ENCODE measurements at places on chromosomes 6 and 20.
A peak's percentile ranks its signal among the peaks of the same experiment; 100 is the strongest.

DNA sequence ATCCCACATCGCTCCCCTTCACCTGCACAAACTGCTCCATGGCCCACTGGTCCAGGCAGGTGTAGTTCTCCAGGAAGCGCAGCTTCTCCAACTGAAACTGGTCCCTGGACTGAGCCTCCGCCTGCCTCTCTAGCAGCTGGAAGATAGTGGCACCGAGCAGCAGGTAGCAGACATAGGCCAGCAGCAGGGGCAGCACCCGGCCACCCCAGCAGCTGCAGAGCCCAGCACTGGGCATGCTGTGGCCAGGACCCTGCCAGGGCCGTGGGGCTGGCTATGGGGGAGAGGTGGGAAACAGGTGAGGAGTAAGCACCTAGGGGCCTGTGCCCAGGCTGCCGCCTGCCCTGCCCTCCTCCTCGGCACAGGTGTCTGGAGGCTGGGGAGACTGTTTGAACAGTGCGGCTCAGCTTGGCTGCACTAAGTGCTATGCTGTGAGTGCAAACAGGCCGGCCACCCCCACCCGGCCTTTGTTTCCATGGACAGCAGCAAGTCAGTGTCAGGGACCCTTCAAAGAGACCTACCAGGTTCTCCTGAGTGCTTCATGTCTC, at the start of gene KCNK16:
Gene KCNK16, minus strand, starts transcription at position 397 of the 545 bp plus-strand sequence. Its CDS starts 162 bp downstream, at position 235.
- no peak for DNase-seq

DNA sequence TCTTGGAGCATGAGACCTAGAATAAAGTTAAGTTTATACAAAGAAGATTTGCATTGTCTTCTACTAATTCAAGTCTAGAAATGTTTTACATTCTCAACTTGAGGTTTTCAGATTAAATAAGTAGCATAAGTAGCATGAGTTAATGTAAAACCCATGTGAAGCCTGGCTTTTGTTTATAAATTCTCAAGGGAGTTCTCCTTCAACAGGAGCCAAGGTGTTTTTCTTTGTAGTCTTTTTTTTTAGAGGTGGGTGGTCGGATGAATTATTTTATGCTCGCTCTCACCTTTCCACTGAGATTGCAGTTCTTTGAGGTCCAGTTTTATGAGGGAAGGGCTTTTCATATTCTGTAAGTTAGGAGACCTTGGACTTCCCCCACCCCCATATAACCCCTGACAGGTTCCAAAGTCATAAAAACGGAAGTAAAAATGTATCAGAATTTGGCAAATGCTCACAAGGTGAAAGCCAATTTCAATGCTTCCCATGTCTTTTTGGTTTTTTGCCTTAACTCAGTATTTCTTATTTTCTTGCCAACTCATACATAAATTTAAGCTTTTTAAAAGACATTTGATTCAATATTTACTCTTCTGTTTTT, 244.3 kb upstream of the ASCC3 start:
- no peak for DNase-seq

DNA sequence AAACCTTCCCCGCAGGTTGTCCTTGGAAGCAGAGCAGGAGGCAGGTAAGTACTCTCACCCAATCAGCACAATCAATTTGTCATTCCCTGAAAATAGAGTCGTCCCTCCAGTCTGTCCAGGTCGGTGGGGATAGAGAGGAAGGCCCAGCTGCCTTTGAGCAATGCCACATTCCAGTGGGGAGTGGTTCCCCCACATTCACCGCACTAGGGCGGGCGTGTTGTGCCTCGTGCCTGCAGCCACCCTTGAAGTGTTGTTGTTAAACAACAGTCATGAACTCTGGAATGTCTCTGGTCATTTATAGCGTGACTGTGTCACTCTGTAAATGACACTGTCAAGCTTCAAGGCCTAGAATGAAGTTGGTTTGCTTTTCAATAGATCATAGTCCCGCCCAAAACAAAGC, 33.4 kb downstream of the PRDM1 start:
- no peak for DNase-seq

GRCh38 chr6:5712349-5713215, 294.1 kb downstream of the NRN1 start:
- DNase-seq = no peak

DNA sequence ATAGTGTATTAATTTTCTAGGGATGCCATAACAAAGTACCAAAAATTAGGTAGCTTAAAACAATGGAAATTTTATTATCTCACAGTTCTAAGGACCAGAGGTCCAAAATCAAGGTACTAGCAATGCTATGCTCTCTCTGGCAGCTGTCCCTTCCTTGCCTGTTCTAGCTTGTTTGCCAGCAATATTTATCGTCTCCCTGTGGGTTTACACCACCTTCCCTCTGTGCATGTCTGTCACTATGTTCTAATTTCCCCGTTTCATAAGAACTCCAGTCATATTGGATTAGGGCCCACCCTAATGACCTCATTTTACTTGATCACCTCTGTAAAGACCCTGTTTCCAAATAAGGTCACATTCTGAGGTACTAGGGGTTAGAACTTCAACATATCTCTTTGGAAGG, 217.2 kb downstream of the IBTK start:
- no peak for DNase-seq

GRCh38 chr6:36113049-36113448, 17.3 kb upstream of the MAPK13 start:
- no peak for DNase-seq

DNA sequence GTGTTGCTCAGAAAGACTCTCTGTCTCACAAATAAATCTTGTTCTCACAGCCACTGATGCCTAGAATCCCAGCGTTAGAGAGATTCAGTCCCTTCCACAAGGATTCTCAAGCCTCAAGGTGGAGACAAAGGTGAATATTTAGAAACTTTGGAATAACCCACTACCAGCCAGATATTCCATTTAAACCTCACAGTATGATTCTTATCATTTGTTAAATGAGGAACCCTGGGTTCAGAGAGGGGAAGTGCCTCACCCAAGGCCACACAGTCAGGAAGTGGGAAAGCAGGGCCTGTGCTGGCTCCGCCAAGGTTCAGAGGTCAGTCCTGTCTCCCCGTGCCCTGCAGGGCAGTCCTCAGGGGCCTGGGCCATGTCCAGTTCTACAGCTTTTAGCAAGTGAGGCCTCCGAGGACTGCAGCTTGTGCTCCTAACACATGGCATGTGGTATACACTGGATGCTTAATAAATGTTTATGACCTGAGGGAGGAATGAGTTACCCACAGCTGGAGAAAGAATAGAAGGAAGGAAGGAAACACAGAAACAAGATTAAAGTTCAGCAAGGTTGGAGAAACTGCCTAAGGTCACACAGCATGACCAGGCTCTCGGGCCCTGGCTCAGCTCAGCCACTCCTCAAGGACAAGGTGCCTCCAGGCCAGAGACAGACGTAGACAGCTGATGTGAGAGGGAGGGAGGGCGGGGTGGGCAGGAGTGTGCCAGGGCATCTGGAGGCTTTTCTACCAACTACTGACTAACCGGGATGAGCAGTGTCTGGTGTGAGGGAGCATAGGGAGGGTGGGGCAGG, 3.9 kb upstream of the TGM2 start:
- no peak for DNase-seq

GRCh38 chr6:146595972-146596731, 2.6 kb upstream of the ADGB start:
- no peak for DNase-seq

- no peak for DNase-seq
Observed at GRCh38 chr6:125791820-125792165, 1.0 kb downstream of the NCOA7 start.

- no peak for DNase-seq
Observed at GRCh38 chr6:18042536-18043145, 55.2 kb upstream of the KIF13A start.

DNA sequence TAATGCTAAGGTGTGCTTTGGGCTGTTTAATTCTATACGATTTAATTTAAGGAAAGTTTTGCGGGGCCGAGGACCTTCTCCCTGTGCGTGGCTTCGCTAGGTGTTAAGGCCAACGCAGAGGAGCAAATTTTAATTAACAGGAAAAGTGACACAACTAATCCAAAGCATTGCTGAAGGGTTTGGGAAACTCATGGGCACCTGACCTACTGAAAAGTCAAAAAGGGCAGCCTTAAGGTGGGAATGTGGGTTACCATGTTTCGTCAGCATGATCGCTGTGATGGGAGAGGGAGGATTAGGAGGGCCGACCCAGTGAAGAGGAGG, 415 bp upstream of the CUL9 start:
- no peak for DNase-seq

- no peak for DNase-seq
Observed at GRCh38 chr6:74671558-74672025, 534.3 kb downstream of the COL12A1 start.

- no peak for DNase-seq
Observed at GRCh38 chr6:92289831-92290230, 1129.5 kb downstream of the EPHA7 start.

- no peak for DNase-seq
Observed at GRCh38 chr6:49552596-49552995, 2.1 kb downstream of the C6orf141 start.

GRCh38 chr20:58721951-58722778, 29.6 kb downstream of the NPEPL1 start:
- no peak for DNase-seq

DNA sequence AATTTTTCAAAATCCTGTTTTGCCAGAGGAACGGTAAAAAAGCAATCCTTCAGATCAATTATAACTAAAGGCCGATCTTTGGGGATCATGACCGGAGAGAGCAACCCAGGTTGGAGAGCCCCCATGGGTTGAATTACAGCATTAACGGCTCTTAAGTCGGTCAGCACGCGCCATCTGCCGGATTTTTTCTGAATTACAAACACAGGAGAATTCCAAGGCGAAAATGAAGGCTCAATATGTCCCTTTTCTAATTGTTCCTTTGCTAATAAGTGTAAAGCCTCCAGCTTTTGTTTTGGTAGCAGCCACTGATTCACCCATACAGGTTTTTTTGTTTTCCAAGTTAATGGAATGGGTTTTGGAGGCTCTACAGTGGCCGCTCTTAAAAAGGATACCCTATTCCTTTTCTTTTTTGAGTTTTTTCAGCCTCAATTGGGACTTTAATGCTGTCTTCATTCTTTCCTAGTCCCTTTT, 16.9 kb upstream of the PTCRA start:
- DNase-seq = peak; percentile 19

DNA sequence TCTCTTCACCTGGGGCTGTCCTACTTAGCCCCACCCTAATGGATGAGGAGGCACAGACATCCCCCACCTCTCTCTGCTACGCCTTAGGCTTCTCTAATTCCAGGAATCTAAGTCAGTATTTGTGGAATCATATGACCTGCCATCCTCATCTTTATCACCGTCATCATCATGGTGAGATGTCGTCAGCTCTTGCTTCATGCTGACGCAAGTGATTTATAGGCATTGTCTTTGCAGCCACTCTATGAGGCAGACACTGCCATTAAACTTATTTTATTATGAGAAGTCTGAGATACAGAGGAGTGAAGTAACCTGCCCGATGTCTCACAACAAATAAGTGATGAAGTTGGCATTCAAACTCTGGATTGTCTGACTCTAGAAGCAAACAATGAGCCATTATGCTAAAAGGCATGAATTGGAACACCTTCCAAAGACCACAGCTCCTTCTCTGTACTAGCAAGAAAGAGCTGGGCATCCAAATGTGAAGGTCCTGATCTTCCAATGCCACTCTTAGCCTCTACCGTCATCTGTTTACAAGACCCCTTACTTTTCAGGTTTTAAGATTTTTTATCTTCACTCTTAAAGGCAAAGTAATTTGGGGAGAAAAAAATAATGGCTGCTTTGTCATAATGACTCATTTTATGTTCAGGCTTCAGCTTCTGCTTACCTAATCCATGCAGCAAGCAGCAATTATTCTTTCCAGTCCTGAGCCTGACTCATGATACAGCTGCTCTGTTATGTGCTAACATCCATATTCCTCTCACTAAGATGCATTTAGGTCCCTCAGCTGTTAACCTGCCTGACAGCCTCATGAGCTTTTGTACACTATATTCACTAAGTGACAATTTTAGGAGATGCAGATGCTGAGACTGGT, 113.7 kb upstream of the BCLAF1 start:
- DNase-seq = no peak
